ENCODE measurements at places on chromosomes 2 and 18. TPM values are rescaled to one million over a fixed set of nuclear protein-coding genes. Genes with fewer than 3 reads are reported as not detected.

DNA sequence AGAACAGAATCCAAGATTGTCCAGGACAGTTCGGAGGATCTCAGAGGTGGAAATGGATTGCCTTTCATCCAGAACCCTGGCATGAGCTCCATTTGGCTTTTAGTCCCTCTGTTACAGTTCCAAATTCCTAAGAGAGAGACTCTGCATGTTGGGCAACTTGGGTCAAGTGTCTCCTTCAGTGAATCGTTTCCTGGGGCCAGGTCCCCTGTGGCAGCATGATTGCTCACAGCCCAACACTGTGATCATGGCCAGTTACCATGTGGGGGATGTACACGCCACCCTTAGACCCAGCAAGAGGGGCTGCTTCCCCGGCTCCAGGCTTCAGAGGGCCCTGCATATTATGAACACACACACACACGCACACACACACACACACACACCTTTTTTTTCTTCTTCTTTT is 118.6 kb upstream of the GLI2 start:
- DNase-seq, result no peak

DNA sequence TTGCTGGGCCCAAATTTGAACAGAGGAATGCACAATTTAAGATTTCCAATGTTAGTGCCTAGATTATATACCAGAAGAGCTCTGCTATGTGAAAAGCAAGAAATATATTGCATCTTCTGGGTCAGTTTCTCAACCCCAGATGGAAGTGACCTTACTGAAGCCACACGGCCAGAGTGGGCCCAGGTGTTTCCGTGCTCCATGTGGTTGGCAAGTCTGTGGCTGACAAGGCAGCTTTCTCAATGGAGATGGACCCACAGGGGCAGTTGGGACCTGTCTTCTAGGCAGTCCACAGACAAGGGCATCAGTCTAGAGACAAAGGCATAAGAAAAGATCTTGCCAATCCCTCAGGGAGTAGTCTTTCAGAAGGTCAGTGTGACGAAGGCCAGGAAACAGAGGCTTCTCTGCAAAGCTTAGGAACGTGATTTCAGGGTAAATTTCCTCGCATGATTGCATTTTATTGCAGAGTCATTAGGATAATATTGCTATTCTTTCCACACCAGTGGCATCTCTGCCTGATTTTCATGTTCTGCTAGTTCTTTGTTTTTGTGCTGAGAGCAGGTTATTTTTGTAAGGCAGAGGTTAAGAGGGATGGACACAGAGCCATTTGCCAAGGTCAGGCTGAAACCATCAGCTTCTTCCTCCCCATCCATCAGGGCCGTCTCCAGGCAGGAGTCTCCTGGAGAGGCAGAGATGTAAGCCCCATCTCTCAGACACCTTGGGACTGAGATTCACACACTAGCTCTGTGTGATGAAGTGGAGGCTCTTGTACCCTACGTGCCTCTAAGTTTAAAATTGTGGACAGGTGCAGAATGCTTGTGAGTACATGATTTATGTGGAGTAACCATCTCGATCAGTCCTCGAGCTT is 202.1 kb downstream of the ANKRD30B start:
- no peak for DNase-seq

DNA sequence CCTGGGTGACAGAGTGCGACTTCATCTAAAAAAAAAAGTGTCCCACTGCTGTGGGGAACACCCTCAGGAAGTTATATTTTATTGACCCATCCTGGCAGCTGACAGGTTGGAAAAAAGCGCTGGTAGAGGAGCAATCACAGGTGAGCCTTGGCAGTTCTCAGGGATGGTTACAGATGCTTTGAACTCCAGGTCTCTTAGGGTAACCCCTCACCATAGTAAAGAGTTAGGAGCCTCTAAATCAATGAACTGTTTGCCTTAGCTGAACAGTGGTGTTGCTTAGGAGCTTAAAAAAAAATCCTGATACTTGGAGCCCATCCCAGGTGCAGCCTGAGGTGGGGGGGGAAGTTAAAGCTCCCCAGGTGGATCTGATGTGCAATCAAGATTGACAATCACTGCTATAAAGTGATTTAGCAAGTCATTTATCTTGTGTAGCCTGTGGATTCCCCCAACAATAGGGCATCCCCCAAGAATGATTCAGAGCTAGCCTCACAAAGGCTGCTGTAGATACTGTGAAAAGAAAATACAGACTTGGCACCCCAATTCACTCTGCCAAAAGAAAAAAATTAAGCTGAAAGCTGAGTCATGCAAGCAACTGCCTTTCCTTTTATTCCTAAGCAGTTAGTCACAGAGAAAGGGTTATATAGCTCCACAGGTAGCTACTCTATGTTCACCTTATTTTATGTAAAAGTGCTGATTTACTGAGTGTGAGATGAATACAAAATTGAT is 14.8 kb downstream of the SLC16A14 start:
- DNase-seq, result peak; percentile 39

GRCh38 chr2:98280376-98281102 is 65.7 kb upstream of the CNGA3 start:
- no peak for DNase-seq

DNA sequence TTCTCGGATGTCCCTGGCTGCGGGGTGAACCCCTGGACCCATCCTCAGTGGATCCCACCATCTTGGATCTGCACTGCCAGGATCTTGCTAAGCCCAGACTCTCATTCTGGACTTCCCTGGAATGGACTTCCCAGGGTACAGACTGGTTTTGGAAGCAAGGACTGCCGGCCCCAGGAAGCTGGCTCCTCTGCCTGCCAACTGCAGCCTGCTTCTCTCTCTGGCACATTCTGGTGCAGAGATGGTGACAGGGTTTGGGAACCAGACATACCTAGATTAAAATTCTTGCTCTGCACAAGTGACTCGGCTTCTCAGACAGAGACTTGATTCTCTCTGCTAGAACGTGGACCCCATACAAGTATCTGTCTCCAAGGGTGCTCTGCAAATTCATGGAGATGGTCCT is 29.4 kb downstream of the ACKR3 start:
- no peak for DNase-seq

GRCh38 chr2:4618141-4618540 is 914.8 kb downstream of the DCDC2C start:
- no peak for DNase-seq

DNA sequence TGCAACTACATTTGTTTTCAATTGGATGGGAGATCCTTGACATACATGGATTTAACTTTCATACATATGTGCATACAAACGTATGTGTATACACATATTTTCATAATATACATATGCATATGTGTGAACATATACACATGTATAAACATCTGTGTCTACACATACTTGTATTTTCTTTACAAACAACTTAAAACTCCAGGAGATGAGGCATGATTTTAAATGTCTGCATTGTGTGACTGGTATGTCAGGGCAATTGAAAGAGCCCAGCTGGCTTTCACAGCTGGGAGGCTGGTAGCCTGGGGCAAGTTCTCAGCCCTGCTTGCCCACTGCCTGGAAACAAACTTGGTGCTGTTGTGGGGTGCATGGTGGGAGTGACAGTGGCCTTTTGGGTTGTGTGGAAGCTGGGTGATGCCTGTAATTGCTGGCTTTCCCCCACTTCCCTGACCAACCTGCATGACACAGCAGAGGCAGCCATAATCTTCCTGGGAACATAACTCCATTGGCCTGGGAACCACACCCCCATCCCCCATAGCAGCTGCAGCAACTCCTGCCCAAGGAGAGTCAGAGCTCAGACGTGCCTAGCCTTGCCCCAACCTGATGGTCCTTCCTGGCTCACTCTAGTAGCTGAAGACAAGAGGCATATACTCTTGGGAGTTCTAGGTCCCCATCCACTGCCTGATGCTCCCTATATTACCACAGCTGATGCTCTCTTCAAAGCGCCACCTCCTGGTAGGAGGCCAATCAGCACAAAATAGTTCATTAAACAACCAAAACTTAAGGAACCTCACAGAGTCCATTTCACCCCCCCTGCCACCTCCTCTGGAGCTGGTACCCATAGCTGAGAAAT is 158.3 kb downstream of the CERS6 start:
- DNase-seq, result peak; percentile 17

DNA sequence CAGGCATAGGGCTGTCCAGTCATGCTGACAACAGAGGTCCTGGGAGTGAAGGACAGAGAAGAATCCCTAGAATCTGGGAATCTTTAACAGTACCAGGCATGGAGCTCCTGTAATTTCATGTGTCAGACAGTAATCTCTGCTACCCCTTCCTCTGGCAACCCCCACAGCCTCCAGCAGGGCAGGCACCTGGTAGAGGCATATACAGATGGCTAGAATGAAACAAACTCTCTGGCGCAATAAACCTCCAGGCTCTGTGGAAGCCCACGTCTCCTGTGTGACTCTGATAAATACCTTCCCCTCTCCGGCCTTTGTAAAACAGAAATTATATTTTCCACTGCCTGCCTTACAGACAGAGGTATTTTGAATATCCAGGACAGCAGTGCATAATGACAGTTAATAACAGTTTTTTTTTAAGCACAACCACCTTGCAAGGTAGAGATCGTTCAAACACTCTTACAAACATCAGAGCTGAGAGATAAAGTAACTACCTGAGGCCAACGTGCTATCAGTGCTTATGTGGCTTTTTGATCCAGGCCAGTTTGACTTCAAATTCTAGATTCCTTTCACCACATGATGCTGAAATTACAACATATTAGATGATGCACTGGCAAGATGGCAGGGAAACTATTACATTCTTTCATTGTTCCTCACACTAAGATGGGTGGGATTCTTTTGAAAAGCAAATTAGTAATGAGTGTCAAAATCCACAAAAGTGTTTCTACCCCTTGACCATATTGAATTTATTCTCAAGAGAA is 47.7 kb upstream of the TMEM247 start:
- DNase-seq, result no peak

DNA sequence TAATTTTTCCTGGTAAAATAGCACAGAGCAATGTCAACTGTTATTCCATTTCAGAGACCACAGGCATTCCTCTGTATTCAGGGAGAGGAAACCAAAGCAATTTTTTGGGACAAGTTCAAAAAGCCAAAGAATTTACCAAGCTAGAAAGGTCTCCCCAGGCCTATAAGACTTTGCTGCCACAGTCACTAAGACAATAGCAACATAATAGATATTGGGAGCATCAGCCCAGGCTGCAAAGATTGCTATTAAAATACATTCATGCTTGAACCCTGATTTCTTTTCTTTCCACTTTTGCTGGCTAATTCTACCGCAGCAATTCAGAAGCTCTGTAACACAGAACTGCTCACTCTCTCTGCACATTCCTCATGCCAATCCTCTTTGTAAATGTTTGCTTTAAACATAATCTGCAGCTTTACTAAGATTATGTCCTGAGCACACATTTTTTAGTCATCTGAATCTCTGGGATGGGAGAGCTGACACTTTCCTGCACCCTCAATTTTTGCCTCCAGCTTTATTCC is 76.3 kb downstream of the CLHC1 start:
- no peak for DNase-seq

DNA sequence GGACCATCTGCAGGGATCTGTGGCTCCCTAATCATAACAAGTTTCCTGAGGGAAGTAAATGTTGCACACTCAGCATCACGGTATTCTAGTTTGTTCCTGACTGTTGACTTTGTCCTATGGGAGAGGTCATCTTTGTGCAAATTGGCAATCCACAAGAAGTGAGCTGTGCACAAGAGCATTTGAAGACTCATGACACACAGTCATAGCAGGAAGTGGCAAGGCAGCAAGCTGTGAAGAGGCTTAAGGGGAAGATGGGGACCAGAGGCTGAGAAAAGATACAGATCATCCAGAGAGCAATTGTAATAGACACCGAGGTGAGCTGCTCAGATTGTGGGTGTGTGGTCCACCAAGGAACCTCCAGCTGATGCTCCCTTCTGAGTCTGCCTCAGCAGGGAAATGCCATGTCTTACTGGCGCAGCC is 2.7 kb downstream of the TNP1 start:
- DNase-seq, result peak; percentile 46

GRCh38 chr2:231129216-231129615 is 4.4 kb upstream of the HTR2B start:
- DNase-seq, result no peak

- peak; percentile 48 for DNase-seq
Measured at GRCh38 chr2:191635333-191636234, 42.4 kb upstream of the NABP1 start.

- DNase-seq, result peak; percentile 50
Measured at GRCh38 chr2:188235364-188235763, 56.3 kb upstream of the GULP1 start.

GRCh38 chr2:163737190-163737439 is 1.3 kb upstream of the FIGN start:
- DNase-seq, result no peak

DNA sequence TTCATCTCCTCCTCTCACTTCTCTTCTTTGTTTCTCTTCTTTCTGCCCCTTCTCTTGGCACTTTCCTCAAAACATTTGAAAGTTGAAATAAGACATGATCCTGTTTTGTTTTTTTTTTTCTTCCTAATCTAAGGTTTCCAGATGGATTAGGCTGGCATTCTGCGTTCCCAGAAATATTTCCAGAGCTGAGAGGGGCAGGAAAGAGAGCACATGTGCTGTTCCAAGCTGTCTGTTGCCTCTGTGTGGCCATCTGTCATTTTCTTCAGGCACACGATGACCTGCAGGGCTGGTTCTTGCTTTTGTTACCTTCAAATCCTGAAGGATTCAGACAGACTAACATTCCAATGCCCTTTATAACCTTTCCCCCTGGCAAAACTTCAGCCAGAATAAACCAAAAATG is 142.9 kb downstream of the RNF144A start:
- no peak for DNase-seq

DNA sequence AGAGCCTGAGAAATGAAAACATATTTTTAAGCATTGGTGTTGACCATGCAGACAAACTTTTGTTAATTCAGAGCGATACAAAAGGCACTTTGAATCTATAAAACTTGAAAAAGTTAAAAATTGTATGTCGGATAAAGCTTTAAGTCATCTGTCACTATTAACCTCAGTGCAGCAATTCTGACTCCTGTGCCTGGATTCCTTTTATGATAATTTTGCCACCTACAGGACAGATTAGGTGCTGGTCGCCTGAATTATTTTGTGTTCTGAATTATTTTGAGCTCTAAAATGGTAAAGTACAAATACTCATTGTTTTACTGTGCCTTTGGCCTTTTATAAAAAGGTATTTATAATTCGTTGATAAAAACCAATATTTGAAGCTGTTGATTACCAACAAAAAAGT is 19.4 kb upstream of the RNF138 start:
- no peak for DNase-seq

- DNase-seq, result no peak
Measured at GRCh38 chr2:241775223-241776177, 1.1 kb upstream of the GAL3ST2 start.

- no peak for DNase-seq
Measured at GRCh38 chr18:62554061-62554815, 31.4 kb downstream of the ZCCHC2 start.

Gene COL6A3
- total RNA-seq, result 29.9 TPM

Gene CXCR1
- total RNA-seq, result not detected

Gene TRABD2A
- 42.2 TPM for total RNA-seq

Gene CAPN14
- total RNA-seq, result 0.51 TPM

Gene GEN1
- total RNA-seq, result 21.9 TPM
